T-helper 17 cell (primary cell): ENCODE measurements at places on chromosomes 1 and 21.

DNA sequence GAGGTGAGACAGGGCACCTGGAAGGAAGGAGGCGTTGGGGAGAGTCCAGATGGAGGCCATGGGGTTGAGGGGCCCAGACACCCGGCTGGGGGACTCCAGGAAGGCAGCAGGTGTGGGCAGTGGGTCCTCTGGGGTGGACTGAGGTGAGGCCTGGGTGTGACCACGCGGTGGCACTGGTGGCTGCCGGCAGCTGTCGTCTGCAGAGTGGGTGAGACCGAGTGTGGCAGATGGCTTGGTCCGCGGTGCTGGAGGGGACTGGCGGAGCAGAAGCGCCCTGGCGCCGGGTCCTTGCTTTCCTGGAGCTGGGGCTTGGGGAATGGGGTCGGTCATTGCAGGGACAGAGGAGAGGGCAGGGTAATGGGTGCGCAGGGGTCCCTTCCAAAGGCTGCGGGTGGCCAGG lies 12.5 kb downstream of the AGRN start:
- no peak for DNase-seq

- no peak for DNase-seq
Observed at GRCh38 chr1:165143437-165144065, 213.0 kb downstream of the LMX1A start.

- DNase-seq: no peak
Observed at GRCh38 chr1:22494144-22494543, 42.5 kb downstream of the ZBTB40 start.

- DNase-seq: no peak
Observed at GRCh38 chr1:232620356-232620969, 9.5 kb downstream of the SIPA1L2 start.

GRCh38 chr1:9009438-9010370 lies 16.5 kb downstream of the SLC2A7 start:
- DNase-seq: no peak

- DNase-seq: no peak
Observed at GRCh38 chr1:178411756-178412399, 84.9 kb downstream of the CLEC20A start.

DNA sequence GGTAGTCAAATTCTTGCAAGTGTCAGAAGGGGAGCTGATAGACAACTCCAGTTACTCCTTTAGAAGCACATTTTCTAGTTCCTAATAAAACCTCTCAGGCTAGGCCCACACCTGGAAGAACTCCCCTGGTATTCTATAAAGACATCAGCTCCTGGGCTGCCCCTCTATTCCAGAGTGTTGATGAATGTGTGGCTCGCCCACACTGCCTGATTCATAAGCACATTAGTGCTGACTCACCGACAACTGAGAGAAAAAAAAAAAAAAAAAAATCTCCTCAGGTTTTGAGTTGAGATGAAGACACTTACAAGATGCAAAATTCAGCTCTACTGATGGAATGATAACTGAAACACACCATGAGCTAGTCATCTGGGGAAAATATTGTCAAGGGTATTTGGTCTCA lies 188.1 kb downstream of the TNR start:
- DNase-seq: no peak

- no peak for DNase-seq
Observed at GRCh38 chr1:64701071-64701470, 43.8 kb upstream of the RAVER2 start.

GRCh38 chr1:50724626-50725286 lies 235.3 kb downstream of the FAF1 start:
- DNase-seq: no peak

DNA sequence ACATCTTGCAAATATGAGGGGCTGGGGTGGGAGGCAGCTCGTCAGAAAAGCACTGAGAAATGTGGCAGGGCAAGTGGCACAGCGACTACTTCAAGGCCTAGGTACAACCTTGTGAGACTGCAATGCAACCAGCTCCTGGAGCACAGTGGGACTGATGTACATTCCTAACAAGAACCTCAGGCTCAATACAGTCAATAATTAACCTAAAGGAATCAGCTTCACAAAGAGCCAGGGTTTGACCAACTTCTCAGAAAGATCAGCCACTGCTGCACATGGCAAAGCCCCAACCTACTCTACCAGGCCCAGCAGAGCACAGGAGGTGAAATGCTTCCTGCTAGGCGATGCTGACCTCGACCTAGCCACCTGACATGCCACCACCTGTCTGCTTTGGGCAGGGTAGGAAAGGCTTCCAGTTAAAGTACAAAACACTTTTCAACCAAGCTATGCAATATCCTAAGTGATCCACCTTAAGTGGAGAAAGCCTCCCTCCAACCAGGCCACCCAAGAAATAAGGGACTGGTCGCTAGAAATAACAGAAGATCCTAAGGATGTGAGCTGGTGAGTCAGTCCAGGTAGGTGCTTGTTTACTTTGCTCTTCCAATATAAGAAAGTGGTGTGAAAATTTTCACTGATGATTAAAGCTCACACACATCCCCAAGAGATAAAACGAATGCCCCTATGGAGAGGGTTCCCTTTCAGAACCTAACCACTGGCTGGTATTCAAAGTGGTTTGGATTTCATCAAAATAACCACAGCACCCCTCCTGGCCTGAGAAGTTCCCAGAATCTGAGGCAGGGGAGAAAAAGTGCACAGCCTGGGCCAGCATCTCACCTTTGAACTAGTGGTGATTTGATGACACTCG lies 2.1 kb downstream of the RIPK4 start:
- no peak for DNase-seq

GRCh38 chr1:195590649-195591048 lies 1017.6 kb downstream of the KCNT2 start:
- DNase-seq: no peak

GRCh38 chr21:21238629-21239400 lies 240.6 kb downstream of the NCAM2 start:
- DNase-seq: no peak

GRCh38 chr1:235411489-235412486 lies 44.6 kb downstream of the TBCE start:
- DNase-seq: no peak

DNA sequence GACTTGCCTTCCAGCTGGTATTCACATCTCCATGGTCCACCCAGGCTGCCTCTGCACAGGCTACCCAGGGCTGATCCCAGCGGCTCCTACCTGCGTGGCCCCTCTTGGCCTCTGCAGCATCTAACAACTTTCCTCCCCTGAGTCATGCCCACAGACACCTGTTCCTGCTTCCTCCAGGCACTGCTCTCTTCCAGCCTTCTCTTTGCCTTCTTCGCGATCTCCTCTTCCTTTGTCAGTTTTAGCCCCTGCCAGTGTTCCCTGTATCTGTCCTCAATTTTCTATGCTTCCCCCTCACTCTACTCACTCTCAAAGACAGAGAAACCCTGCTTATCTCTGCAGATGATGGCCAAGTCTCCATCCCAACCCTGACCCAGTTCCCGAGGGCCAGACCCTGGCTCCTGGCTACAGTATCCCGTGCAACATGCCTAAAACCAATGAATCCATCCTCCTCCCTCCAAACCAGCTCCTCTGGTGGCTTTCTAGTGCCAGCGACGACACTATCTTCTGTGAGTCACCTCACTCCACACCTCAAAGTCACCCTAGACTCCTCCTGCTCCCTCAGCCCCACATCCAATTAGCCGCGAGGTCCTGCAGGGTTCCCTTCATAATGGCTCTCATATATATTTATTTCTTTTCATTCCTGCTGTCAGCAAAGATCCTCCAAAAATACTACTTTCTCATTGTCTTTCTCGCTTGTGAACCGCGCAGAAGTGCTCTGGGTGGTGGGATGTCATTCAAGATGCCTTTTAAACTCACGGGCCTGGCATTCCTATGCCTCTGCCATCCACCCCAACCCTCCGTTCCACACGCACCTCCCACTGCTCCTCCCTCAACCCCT lies 259.2 kb downstream of the TOMM20 start:
- DNase-seq: no peak

GRCh38 chr1:145926686-145927062 lies 610 bp downstream of the RBM8A start:
- DNase-seq: no peak

GRCh38 chr1:201685485-201685884 lies 143.5 kb upstream of the IPO9 start:
- no peak for DNase-seq

DNA sequence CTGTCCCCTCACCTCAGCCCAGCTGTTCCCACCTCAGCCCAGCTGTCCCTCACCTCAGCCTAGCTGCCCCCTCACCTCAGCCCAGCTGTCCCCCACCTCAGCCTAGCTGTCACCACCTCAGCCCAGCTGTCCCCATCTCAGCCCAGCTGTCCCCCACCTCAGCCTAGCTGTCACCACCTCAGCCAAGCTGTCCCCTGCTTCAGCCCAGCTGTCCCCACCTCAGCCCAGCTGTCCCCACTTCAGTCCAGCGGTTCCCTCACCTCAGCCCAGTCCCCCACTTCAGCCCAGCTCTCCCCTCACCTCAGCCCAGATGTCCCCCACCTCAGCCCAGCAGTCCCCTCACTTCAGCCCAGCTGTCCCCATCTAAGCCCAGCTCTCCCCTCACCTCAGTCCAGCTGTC lies 88.4 kb upstream of the CSF3R start:
- no peak for DNase-seq

DNA sequence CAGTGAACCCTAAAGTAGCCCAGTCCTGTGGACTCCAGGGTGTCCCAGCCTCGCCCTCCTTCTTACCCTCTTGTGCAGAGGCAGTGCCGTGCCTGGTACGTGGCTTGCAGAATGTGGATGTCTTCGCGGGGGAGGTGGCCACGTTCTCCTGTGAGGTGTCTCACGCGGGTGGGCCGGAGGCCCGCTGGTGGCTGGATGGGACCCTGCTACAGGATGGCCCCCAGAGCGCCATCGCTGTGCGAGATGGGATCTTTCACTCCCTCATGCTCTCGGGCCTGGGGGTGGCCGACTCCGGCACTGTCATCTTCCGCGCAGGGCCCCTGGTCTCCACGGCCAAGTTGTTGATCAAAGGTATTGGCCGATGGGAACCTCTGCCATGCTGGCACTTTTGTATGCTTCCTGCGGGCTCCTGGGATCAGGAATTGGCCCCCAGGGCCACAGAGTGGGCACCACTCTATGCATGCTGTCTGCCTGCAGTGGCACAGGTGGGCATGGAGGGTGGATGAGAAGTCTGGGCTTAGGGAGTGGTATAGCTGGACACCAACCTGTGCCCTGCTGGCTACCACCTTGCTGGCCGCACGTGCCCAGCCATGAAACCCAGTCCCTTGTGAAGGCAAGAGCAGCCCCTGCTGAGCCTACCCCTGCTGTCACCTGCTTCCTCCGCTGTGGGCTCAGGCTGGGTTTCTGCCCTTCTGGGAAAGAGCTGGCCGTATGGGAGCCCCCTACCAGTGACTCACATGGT lies 92.9 kb downstream of the TRIM11 start:
- DNase-seq: peak; percentile 7

DNA sequence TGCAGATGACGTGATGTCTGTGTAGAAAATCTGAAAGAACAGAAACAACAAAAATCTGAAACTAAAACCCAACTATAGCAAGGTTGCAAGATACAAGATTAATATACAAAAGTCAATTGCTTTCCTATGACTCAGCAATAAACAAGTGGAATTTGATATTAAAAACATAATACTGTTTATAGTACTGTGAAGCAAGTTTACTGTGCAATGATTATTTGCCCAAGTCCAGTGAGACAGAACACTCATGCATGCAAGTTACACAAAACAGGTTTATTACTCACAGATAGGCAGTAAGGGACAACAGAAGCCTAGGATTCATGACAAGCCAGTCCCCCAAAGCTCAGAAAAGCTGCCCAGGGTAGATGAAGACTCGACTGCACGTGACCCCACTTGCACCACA lies 62.4 kb upstream of the RAB4A start:
- DNase-seq: no peak

GRCh38 chr1:165114022-165114888 lies 242.3 kb downstream of the LMX1A start:
- no peak for DNase-seq

DNA sequence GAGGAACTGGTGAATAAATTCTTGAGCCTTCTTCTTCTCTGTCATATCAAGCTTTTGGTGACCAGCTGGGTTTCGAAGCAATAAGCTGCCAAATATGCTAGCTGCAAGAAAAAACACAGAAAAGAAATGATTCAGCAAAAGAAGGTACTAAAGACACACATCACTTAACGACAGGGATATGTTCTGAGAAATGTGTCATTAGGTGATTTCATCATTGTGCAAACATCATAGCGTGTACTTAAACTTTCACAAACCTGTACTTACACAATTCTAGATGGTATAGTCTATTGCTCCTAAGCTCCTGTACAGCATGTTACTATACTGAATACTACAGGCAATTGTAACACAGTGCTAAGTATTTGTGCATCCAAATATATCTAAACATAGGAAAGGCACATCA lies 2.9 kb upstream of the MTF1 start:
- no peak for DNase-seq

DNA sequence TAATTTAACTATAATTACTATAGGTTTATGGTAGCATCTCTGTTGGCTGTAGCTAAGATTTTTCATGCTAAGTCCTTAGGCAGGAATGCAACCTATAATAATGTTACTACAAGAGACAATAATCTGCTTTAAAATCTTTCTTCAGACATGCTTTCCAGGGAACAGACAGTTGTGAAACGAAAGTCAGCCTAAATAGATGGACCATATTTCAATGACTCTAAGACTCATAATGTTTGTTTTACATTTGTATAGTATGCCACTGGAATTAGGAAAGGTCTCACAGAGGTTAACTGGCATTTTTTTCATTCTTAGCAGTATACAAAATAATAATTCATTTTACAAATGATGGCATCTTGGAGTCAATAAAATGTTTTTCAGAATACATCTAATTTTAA lies 8.1 kb downstream of the RERE start:
- no peak for DNase-seq

GRCh38 chr1:203907901-203908300 lies 46.5 kb downstream of the SNRPE start:
- no peak for DNase-seq
